ENCODE measurements at places on chromosomes 6 and 20.

DNA sequence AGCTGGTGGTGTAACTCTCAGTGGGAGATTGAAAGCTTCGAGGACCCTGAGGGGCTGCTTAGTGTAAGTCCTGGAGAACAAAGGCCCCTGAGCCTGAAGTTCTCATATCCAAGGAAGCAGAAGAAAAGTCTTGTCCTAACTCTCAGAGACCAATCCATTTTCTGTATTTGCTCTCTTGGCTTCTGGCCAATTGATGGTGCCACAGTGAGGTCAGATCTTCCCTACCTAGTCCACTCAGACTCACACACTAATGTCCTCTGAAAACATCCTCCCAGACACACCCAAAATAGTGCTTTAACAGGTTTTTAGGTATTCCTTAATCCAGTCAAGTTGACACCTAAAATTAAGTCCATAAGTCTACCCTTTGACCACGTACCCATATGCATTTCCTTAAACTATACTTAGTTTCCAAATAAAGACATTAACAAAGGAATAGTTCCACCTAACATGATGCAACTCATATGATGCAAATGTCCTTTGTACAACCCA, 29.4 kb downstream of the ZNF292 start:
- peak; percentile 4 for DNase-seq

DNA sequence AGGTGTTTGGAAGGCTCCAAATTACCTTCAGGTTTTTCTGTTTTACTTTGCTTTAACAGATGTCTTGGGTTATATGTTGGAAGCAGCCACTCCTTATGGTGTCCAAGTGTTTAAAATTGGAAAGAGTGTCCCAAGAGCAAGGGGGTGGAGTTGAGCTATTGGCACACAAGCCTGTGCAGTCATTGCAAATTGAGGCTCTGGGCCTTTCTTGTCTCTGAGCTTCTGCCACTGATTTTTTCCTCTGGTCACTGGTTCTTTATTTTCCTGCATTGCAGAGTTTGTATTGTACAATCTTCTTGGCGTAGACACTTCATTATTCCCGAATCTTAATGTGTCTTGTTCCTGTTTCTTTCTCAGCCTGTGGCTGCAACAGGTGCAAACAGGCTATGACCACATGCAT, 598.8 kb downstream of the RNF144B start:
- no peak for DNase-seq

GRCh38 chr20:8786383-8786782, 282.5 kb upstream of the PLCB4 start:
- DNase-seq = no peak

DNA sequence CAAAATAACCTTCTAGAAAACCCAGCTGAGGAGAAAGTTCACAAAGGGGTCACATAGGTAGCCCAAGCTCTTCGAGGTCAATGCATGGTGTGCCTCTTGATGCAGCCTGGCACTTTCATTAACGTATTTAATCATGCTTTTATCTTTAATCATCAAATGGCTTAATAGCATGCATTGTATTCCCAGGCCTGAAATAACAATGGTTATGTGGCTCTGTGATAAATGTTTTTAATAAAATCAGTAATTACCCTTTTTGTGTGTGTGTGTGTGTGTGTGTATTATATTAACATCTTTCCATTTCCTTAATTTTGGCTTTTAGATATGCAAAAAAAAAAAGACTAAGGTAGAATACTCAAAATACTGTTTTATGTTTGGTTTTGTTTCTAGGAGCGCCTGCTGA, 681.8 kb downstream of the PTPRT start:
- no peak for DNase-seq

DNA sequence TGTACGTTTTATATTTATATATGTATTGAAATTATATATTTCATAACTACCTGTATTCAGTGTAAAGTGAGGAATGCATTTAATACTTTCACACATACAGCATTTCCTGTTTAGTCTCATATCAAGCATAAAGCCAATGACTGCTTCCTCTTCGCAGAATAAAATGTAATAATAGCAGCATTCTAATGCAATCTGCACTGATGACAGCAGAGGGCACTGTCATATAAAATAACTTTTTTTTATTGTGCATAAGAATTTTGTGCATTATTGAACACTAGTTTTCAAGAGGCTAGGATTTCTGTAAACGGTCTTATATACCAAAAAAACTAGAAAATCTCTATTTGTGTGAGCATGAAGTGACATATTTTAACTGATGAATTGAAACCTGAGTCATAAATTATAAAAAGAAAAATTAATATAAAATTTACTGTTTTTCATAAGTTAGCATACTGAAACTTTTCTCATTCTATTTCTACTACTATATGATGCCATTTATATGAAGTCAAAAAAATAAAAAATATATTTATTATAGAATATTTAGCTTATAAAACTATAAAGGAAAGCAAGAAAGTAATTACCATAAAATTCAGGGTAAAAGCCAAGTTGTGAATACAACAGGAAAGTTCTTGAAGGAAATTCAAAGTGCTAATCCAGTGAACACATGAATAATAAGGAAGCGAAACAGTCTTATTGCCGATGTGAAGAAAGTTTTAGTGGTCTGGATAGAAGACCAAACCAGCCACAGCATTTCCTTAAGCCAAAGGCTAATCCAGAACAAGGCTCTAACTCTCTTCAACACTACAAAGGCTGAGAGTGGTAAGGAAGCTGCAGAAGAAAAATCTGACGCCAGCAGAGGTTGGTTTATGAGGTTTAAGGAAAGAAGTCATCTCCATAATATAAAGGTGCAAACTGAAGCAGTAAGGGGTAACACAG, 36.3 kb downstream of the RNF146 start:
- DNase-seq = peak; percentile 98

- no peak for DNase-seq
Observed at GRCh38 chr6:157292202-157292601, 31.1 kb downstream of the TMEM242 start.

GRCh38 chr20:36579996-36580545, 6.7 kb downstream of the TGIF2 start:
- no peak for DNase-seq

GRCh38 chr6:13614126-13614925, 809 bp upstream of the NOL7 start:
- peak; percentile 27 for DNase-seq

DNA sequence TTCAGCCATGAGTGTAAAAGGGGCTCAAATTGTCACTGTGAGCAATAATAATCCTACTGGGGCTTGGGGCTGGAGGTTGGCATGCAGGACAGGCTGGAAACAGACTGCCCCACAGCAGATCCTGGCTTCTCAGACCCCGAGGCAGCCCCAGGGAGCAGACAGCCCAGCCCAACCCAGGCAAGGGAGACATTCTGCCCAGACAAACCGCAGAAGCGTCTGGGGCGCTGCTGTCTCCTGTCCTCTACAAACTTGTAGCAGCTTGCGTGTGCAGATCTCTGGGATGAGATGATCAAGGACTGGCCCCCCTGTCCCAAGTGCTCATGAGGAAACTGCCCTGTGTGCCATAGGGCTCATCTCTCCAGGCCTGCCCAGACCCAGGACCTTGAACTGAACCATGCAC, 84.6 kb downstream of the MAFB start:
- DNase-seq = no peak

DNA sequence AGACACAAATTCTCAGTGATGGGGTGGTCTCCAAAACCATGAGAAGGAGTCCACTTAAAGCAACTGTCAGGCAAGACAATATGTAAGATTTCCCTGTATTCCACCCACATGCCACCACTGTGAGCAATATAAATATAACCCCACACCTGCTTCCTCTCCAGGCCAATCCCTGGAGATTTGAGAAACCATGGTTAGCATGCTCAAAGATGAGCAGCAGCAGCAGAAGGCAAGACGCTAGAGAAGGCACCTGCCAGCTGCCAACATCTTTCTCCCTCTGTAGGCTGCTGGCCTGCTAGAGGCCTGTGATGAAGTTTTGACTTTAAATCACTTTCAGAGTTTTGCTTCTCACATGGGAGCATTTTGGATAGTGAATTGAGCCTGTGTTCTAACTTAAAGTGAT, 7.9 kb upstream of the SOD2 start:
- DNase-seq = no peak

DNA sequence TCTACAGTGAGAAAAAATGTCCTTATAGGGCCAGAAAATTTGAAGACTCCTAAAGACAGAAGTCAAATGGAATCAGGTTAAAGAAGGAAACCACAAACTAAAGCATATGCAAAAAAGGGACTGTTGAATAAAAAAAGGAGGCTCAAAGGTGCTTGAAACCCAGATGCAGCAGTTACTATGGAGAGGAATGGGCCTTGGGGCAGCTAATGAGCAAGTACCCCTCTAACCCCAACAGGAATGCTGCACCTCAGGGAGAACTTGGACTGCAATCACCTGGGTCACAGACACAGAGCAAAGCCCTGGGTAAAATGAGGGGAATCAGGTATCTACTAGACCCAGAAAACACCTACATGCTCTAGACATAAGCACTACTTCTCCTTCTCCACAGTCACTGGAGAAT, 313.9 kb downstream of the UBE3D start:
- DNase-seq = no peak

GRCh38 chr6:131597446-131597845, 24.4 kb downstream of the ARG1 start:
- DNase-seq = peak; percentile 13

DNA sequence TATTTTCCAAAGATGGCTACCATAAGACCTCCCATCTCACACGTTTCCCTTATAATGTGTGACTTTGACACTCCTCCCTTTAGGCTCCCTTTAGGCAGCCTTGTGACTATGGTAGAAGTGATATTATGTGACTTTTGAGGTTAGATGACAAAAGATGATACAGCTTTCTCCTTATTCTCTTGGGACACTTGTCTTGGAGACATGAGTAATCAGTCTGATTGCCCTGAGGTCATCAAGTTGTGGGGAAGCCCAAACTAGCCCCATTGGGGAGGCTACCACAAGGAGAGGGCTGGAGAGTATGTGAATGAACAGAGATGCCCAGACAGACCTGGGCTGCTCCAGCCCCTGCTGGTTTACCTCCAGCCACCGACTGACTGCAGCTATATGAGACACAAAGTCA, 10.6 kb upstream of the DLK2 start:
- no peak for DNase-seq

DNA sequence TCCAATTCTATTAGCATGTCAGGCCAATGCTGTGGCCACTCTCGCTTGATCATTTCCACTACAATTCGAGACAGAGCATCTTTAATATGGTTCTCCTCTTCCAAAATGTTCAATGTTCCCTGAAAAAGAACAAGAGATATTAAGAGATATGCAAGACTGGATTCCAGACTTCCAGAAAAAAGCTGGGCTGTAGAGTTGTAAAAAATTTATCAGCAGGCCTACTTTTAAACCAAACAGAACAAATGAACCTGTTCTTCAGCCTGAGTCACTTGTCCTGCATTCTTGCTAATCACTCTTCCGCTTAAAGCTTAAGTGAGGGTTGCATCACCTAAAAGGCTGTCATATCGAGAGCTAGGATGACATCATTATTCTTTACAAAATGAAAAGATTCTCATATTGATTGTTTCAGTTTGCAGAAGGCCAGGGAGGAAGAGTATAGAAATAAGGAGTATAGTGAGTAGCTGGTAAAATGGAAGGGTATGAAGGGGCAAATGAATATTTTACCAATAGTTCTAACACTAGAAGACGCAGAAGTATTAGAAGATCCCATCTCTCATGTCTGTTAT, 4.9 kb downstream of the XPO5 start:
- DNase-seq = peak; percentile 80

- no peak for DNase-seq
Observed at GRCh38 chr6:29628419-29629281, 4.3 kb downstream of the GABBR1 start.

Measured in MV-4-11 (cell line).